Activated CD4-positive, alpha-beta T cell treated with anti-CD3 and anti-CD28 coated beads for 4 hours (primary cell): ENCODE measurements at places on chromosomes 3 and 15.

DNA sequence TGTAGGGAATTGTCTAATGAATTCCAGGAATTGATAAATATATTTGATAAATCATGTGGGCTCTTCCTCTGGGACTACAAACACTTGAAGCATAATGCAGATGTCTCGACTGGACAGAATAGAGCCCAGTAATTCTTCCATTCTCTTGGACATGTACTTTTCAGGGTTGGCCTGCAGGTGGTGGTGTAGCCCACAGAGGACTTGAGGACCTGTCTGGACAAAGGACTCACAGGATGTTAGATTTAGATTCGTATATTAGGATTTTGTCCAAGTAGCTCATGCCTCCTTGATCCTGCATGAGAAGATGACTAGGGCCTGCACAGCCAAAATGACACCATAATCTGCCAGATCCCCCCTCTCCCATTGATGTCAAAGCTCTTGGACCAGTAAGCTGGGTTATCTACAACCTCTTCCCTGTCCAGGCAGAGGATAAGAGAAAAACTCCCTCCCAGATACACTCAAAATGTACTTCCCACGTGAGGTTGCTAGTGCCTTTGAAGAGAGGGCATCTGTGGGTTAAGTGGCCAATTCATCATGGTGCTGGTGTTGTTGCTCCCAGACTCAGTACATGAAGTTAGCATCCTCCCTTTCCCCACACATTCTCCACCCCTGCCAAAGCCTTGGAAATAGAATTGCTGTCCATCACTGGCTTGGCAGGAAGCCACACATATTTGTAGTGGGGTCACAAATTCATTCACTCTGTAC lies 88.6 kb upstream of the ZNF280D start:
- DNase-seq, result peak; percentile 31

GRCh38 chr3:31379598-31379997 lies 153.1 kb upstream of the STT3B start:
- DNase-seq, result no peak

DNA sequence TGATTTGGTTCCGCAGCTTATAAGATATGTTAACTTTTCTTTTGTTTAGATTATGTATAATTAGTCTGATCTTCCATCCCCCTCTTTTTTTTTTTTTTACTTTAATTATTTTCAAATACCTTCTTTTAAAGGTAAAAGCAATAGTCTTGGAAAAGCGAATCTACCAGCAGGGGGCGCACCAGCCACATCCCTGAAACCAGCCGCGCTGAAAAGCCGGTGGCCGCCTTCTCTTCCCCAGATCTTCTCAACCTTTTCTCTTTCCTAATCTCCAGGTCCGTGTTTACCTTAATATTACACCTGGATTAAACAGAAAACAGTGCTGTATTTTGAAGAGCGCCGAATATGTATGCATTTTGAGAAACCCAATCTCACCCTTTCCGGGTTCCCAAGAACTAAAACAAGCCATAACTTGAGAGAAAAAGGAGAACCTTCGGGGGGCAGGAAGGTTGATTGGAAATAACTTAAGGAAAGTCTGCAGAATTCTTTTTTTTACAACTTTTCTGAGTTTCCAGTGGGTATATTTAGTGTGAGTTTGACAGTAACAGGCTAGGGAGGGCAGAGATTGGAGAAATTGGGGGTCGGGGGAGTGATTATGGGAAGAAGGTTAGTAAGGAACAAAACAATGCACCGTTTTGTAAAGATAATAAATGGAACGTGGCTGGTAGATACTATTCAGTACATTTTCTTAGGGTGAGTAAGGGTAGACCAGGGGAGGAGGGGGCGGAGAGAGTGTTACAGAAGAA lies 2.0 kb upstream of the SOX2 start:
- DNase-seq, result peak; percentile 44

- DNase-seq, result no peak
Observed at GRCh38 chr3:71498543-71498942, 85.0 kb downstream of the FOXP1 start.

GRCh38 chr3:117610156-117610555 lies 900.6 kb downstream of the TUSC7 start:
- DNase-seq, result no peak

DNA sequence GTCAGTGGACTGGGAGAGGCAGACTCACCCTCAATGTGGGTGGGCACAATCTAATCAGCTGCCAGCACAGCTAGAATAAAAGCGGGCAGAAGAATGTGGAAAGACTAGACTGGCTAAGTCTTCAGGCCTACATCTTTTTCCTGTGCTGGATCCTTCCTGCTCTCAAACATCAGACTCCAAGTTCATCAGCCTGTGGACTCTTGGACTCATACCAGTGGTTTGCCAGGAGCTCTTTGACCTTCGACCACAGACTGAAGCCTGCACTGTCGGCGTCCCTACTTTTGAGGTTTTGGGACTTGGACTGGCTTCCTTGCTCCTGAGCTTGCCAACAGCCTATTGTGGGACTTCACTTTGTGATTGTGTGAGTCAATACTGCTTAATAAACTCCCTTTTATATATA lies 68.0 kb downstream of the CNTN3 start:
- no peak for DNase-seq

DNA sequence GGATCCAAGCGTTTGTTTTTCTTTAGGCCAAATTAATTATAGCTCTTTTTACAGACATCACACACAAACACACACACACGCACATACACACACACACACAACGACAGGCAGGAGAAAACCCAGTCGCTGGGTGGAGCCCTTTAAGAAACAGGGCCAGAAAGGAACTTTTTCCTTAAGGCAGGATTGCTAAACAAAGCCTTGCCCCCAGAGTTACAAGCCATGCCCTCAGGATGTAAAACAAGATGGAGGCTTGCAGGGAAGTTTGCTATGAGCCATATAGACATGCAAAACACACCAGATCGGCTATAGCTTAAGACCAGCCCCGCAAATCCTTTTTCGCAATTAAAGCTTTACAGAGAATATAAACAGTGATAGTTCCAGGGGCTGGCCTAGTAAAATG lies 16.3 kb upstream of the IQCF2 start:
- no peak for DNase-seq

DNA sequence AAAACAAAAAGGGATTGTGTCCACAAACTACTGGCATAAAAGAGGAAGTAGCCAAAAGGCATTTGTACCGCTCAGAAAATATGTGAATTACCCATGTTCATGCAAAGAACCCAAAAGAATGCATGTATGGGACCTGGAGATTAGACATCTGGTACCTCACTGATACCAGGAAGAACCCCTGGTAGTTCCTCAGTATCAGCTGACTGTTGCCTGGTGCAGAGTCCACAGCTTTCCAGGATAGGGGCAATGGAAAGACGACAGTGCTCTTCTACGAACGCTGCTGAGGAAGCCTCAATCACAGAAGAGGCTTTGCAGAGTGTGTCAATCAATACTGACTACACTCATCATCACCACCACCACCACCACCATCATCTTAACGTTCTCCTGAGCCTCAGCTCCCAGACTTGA lies 63.3 kb downstream of the ATP8B4 start:
- DNase-seq, result no peak

- no peak for DNase-seq
Observed at GRCh38 chr3:121566773-121567172, 976 bp upstream of the ARGFX start.

- no peak for DNase-seq
Observed at GRCh38 chr3:142259359-142259758, 34.0 kb upstream of the GK5 start.

DNA sequence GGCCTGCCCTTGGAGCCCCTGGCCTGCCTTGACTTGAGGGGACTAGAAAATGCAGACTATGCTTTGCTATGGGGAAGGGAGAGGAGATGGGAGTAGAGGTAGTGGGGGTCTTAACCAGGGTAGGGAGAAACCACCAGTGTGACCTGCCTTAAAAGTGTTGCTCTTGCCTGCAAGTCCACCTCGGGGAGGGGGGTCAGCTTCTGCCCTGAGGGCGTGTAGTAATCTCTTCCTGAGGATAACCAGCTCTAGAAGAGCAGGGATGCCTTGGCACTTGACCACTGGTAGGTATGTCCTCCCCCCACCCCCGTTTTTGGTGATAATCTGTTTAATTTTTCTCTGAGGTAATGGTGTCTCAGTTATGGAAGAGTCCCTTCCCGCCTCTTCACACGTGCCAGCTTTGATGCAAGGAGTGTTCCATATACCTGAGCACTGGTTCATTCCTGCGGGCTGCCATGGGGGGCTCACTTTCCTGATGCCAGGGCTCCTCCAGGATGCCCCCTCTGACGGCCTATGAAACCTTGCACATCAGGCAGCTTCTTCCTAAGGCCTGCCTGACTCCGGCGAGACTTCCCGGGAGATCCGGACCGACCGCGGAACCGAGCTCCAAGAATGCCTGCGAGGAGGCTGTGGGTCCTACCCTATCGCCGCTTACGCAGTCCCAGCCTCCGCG lies 780 bp upstream of the P4HTM start:
- DNase-seq, result no peak

- DNase-seq, result no peak
Observed at GRCh38 chr15:59120937-59121336, 16.0 kb downstream of the CCNB2 start.

DNA sequence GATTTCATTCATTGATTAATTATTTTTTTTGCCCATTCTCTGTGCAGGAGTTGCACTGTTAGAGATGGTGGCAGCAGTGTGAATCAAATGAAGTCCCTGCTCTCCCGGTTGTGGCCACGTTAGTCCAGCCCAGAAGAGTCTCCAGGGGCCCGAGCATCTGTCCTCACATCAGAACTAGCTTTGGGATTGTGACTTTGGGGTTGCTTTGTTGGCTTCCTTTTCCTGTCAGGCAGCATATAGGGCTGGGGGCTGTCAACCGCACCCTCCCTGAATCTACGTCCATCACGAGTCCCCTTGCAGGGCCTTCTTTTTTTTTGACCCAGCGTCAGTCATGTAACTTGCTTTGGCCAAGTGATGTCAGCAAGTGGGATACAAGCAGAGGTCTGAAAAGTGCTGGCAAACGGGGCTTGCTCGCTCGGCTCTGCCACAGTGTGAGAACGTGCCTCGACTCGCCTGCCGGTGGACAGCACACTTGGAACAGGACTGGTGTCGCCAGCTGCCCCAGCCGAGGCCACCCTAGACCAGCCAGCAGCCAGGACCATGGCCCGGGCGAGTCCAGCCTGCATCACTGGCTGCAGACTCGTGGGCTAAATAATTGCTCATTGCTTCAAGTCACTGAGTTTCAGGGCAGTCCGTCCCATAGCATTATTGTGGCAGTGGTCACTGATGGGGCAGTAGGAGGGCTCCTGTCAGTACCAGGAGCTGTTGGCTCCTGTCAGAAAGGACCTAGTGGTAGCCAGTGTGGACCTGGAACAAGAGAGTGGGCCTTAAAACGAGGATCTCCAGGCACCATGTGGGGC lies 151.6 kb upstream of the MEF2A start:
- no peak for DNase-seq

DNA sequence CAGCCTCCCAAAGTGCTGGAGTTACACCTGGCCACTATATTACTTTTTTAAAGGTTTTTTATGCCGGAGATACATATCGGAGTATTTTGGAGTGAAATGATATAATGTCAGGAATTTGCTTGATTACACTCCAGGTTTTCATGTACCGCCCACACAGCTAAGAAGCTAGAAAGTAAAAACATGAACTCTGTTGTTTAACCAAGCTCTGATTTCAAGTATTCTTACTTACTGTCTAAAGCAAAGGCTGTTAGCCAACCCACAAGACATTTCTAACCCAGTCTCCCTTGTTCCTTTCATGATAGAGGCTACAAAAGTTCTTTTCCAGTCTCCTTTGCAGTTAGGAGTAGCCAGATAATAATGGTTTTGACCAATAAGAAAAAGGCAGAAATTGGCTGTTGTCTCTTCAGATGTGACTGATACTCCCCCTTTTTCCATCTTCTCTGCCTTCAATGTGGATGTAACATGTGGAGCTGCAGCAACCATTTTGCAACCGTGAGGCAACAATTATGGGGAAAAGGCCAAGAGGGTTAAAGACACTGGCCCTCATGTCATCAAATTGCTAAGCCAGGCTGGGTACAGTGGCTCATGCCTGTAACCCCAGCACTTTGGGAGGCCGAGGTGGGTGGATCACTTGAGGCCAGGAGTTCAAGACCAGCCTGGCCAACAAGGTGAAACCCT lies 6.1 kb upstream of the CP start:
- DNase-seq, result no peak

DNA sequence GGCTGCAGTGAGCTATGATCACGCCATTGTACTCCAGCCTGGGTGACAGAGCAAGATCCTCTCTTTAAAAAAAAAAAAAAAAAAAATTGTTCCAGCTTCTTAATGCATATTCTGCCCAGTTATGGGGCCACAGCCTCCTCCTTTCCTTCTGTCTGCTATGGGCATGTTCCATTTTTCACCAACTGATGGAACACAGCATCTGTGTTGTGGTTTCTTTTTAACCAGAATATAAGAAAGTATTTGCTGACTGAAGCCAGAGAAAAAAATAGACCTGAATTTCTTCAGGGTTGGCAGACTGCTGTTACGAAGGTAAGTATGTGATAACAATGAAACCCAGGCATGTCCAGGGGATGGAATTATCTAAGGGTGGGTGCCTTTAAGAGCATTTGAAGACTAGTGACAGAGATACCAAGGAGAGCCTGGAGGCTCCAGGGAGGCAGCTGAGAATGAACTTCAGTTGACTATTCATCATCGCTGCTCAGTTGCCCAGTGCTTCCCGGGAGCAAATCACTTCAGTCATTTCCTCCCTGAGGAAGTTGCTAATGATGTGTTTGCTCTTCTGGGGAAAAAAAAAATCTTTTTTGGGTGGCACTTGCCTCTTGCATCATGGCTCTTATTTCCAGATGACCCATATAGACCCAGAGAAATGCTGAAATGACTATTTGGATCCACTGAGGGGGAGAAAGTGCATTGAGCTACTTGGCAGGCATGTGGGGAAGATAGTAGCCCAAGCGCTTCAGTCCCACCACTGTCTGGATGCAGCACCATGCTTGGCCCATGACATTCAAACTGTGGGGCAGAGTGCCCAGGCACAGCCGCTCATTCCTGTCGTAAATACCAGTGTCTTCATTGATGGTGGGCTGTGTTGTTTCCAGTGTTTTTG lies 14.5 kb downstream of the NCBP2 start:
- DNase-seq, result no peak

DNA sequence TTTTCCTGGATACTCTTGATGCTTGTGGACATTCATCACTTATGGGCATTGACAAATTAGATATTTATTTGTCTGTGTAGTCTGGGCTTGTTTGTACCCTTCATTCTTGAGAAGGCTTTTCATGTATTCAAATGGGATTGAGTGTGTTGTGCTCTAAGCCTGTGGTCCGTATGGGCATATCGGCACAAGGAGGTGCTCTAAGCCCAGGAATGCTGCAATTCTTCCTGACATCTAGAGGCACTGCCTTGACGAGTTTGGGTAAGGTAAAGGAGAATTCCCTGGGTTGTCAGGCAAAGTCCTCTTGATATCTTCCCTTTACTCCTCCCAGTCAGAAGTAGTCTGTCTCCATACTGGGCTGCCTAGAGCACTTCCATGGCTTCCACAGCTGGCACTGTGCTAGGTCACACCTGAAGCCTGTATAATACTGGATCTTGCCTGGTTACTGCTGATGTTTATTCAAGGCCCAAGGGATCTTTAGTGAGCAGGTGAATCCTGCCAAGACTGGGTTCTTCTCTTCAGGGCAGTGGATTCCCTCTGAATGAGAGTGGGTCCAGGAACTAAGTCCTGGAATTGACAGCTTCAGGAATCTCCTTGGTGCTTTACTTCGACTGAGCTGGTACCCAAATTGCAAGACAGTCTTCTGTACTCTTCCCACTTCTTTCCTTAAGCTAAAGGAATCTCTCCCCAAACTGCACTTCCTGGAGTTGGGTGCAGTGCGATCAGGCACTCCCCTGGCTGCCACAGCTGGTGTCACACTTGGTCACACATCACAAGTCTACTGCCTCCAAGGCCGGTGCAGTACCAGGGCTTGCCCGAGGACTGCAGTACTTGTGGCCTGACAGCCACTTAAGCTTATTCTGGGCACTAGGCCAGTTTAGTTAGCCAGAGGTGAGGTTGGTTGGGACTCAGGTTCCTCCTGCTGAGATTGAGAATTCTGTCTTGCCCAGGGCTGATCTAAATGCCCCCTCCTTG lies 46.0 kb downstream of the GALK2 start:
- DNase-seq, result no peak
